ENCODE measurements at places on chromosomes 12 and 14.

GRCh38 chr12:10967409-10967808 lies 19.3 kb downstream of the TAS2R50 start:
- DNase-seq = no peak

GRCh38 chr12:47979686-47980085 lies 16.3 kb downstream of the TMEM106C start:
- DNase-seq = no peak

- DNase-seq = no peak
Measured at GRCh38 chr12:48265777-48266176, 62.7 kb upstream of the OR10AD1 start.

DNA sequence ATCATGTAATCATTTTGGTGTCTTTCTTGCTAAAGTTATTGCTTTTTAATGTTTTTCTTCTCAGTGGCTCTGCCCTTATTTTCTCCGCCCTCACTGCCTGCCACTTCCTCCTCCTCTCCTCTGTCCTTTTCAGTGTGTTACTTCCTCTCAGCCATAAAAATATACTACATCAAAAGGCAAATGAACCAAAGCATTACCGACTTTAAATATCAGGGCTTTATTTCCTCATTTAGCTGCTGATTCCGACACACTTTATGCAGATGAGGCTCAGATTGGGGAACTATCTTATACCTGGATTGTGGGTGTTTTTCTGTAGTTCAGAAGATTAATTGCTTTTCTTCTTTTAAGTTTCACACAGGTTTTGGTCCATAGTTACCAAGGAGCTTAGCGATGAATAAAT lies 118.1 kb downstream of the CMAS start:
- no peak for DNase-seq

DNA sequence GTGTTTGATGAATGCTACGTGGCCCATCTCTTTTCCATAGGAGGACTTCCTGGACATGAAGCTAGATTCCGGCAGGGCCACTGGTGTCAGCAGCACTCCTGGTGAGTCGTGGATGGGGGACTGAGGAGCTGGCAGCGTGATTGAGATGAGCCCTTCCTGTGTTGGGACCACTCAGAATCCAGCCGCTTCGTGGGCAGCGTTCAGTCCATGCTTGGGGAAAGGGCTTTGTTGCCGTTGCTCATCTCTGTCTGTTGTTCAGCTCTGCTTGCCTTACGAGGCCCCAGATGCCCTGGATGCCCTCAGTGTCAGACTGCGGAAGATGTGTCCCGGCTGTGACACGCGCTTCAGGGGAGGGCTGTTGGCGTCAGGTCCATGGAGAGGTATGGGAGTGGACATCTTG lies 127.1 kb upstream of the RTL1 start:
- DNase-seq = no peak

DNA sequence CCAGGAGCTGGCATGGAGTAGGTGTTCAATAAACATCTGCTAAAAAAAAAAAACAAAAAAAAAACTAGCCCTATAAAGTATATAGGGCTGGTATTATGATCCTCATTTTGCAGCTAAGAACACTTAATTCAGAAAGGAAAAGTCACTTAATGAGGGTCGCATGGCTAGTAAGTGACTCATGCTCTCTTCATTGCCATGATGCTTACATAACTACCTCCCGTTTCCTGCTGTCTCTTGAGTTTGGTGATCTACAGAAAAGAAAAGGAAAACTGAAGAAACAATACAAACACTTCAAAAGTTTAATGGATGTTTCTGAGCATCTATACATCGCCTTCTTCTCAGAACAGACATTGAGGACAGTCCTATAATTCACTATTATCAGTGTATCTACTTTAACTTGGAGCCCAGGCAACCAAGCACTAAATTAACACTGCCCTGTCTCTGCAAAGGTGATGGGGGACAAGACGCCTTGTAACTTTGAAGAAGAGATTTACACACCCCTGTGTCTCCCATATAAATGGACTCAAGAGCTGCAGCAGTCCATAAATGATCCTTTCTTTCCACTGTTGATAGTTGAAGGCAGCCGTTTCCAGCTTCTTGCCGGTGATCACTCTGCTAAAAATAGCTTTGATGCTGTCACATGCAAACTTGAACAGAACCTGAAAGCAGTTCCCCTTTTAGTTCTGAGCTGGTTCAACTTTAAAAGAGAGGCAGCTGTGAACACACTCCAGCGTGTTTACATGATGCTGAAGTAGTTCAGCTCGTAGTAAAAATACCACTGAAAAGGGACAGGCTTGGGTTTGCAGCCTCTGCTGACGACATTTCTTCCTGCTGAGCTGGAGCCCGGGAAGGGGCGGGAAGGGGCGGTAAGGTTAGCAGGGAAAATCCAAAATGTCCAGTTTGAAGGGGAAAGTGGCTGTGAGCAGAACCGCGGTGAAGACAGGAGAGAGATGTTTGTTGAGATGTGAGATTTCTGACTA lies 113.3 kb downstream of the FOXN3 start:
- DNase-seq = peak; percentile 63

- no peak for DNase-seq
Measured at GRCh38 chr12:27696293-27696652, at the start of gene REP15. TSS of gene REP15 (plus strand) at chr12:27696447. CDS start at chr12:27696563, 116 bp downstream.

GRCh38 chr14:35879654-35880249 lies 53.6 kb downstream of the BRMS1L start:
- no peak for DNase-seq
